Stimulated activated CD4-positive, alpha-beta T cell treated with anti-CD3 and anti-CD28 coated beads, Interleukin-4, amount 100 ng/mL, for 4 hours (primary cell): ENCODE measurements at places on chromosomes 11 and 22.

GRCh38 chr11:64246871-64247728, at the start of gene PPP1R14B:
Gene PPP1R14B, minus strand, starts transcription at chr11:64246943. Its CDS starts 270 bp downstream, at chr11:64246673.
- DNase-seq = peak; percentile 84

DNA sequence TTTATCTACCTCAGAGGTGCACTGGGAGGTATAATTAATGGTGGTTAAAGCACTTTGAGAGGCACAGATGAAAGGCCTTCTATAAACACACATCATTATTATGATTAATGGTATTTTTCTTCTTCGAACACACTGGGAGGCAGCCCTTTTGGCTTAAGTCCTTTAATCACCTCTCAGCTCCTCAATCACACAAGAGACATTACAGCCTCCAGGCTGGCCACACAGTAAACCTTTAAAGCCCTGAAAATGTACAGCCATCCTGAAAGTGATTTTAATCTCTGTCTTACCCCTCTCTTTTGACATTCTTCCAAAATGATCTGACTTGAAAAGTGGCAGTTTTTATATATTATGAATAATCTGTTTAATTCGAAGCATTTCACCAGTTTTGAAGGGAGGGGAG, 54.3 kb upstream of the VSTM5 start:
- no peak for DNase-seq

- no peak for DNase-seq
Observed at GRCh38 chr22:30668386-30668710, 673 bp upstream of the DUSP18 start.

GRCh38 chr11:133978794-133979193, 22.0 kb upstream of the IGSF9B start:
- no peak for DNase-seq

- DNase-seq = peak; percentile 49
Observed at GRCh38 chr11:65132988-65133700, 1.2 kb downstream of the SYVN1 start.

GRCh38 chr11:130313383-130314183, 1.1 kb downstream of the ZBTB44 start:
- no peak for DNase-seq

DNA sequence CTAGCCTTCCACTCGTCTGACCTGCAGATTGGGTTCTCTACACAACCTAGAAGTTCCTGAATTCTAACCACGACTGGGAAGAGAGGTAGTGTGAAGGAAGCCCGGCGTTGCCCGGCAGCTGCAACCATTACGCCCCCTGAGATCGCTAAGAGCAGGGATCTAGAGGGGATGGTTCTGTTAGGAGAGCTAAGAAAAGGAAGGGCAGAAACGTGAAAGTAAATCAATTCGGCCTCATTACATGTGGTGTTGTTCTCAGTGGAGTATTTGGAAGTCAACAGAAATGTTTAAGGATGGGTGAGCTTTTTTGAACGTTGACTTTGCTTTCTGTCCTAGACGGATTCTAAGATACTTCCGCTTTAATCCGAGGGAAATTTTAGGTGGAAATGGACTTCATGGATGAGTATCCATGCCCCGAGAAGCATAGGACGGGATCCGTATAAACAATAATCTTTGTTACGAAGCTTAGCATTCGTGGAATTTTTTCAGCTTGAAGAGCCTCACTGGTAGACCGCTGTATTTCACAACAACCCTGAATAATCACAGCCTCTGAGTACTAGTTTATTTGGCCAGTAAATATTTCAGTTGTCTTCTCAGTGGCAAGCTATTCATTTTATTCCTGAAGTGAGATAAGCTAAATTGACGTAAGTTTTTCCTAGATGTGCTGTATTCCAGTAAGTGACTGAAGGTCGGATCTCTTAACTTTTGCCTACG, 629 bp downstream of the ATP5MG start:
- no peak for DNase-seq

GRCh38 chr11:60923326-60923725, 934 bp upstream of the TMEM132A start:
- DNase-seq = no peak

DNA sequence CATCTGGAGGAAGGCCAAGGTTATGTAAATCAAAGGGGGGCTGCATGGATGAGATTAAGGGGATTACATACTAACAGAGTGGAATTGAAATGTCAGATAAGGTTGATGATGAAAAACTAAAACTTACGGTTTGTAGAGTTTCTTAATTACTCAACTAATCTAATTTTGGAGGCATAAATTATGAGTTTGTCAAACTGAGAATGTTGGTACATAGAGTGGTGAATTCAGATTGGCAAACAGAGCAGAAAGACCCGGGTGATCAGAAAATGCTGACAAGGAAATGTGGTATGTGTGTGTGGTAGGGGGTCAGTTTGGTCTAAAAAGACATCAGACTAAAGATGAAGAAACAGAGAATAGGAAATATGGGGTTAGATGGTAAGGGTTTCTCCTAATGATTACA, 11.0 kb downstream of the MS4A6E start:
- no peak for DNase-seq

GRCh38 chr11:8213376-8213775, 44.6 kb upstream of the RIC3 start:
- DNase-seq = no peak

DNA sequence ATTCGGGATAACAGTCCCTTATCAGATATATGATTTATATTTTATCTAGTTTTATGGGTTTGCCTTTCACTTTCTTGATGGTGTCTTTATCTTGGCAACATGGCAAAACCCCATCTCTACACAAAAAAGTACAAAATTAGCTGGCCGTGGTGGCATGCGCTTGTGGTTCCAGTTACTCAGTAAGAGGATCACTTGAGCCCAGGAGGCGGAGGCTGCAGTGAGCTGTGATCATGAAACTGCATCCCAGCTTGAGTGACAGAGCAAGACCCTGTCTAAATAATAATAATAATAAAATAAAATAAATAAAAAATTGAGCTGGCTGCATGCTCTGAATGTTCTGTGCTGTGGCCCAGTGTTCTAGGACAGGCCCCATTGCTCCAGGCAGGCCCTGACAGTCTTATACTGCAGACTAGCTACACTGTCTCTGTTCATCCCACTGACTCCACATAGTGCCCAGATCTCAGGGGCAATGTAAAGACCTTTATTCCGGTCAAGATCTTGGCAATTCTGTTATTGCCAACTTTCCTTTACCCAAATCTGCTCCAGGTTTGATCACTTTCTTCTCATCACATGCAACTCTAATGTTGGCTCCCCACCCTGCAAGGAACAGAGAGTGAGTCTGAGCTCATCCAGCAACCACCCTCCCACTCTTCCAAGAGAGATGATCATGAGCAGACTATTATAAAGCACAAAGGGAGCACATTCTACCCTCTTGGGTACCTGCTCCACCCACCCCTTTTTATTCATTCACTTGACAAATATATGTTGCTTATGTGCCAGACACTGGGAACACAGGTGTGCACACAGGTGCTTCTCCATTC, 8.8 kb downstream of the HSPA8 start:
- DNase-seq = no peak

GRCh38 chr11:92879086-92879485, 90.4 kb upstream of the MTNR1B start:
- no peak for DNase-seq

DNA sequence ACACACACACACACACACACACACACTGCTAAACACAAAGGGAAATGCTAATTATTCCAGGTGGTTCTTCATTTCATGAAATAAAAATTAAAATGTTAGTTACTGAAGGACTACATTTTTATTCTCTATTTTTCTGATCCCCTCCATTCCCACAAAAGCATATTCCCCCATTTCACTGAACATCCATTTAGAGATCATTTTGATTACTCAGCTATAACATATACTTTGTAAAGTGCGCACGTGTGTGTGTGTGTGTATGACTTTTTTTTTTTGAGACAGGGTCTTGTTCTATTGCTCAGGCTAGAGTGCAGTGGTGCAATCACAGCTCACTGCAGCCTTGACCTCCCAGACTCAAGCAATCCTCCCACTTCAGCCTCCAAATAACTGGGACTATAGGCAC, 42.6 kb downstream of the SLC35F2 start:
- DNase-seq = no peak

DNA sequence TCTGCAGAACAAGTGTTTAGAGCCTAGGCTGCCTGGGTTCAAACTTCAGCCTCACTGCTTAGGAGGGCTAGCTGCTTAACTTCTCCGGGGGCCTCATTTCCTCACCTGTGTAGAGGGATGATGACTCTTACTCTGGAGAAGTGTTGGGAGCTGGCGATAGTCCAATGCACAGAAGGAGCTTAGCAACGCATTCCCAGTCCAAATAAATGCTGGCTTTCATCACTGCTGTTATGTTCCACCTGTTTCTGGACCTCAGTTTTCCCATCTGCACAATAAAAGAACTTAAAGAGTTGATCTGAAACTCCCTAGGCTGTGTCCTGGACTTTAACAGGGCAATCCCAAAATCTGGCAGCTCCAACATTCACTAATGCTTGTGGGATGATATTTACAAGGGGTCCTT, 337.8 kb downstream of the MIAT start:
- no peak for DNase-seq

DNA sequence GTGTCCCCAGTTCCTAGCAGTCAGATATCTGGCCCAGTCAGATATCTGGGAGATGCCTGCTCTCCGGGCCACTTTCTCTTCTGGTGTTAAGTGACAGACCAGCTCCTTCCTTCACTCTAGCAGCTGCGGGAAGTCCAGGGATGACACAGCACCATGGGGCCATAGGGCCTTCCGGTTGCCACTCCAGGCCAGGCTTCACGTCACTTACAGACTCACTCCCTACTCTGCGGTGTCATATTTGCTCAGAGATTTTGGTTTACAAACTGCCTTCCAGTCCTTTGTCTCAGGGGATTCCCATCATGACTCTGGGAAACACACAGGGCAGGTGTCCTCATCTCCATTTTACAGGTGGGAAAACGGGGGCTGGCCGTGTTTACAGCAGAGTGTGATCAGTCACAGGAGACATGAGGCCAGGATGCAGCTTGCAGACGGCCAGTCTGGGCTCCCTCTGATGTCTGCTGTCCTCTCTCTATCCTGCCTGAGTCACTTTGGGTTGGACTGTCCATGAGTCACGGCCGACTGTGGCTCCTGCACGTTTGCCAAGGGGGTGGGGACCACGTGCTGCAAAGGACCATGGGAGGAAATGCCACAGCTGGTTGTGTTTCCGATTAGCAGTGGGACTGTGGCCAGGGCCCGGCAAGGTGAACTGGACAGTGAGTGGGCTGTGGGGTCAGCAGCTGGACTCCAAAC, 8.2 kb upstream of the TBC1D22A start:
- DNase-seq = no peak

GRCh38 chr11:29260939-29261705, 755.7 kb downstream of the KCNA4 start:
- no peak for DNase-seq

- no peak for DNase-seq
Observed at GRCh38 chr11:30342736-30343166, 19.8 kb downstream of the ARL14EP start.

DNA sequence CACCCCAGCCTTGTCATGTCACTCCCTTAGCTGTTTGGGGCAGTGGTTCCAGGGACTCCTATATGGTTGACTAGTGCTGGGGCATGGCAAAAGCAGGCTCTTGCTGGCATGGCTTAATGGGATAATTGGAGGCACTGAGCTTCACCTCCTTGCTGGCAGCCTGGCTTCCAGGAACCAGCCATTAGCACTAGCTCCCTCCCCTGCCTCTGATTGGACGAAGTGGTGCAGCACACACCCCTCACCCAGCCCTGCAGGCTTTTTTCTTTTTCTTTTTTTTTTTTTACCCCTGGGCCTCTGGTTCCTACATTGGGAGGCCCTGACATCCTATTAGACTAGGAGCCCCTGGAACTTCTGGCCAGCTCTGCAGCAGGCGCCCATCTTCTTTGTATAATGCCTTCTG, 18.6 kb downstream of the PHLDB1 start:
- no peak for DNase-seq

DNA sequence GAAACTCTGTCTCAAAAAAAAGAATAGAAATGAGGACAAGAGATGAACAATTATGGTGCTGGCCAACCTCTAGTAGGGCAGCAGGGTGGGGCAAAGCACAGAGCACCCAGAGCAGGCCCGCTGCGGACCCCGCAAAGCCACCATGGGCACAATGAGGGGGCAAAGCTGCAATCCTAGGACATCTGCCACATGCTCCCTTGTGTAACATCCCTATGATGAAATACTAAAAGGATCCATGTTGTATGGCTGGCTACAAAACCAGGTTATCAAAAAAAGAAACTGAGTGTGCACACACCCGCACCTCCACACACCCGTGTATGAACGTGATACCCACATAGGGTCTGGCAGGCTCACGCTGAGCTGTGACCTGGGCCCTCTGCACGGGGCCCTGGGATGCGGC, 7.4 kb downstream of the ATP5MGL start:
- no peak for DNase-seq

DNA sequence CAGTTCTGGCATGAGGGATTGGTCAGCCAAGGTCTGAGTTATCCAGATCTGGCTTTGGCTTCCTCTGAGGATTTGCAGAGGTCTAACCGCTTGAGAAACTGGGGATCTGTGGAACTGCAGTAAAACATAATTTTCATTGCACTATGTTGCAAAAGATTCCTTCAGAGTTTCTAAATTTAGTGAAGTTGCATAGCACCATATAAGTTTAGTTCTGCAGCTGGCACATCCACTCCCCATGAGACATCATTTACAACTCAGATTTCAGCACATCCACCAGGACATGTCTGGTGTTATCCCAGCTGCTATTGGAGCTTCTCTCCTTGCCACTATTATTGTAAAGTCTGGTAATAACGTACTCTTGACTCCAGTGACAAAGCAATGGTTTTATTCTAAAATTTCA, 181.5 kb downstream of the CWF19L2 start:
- DNase-seq = no peak

DNA sequence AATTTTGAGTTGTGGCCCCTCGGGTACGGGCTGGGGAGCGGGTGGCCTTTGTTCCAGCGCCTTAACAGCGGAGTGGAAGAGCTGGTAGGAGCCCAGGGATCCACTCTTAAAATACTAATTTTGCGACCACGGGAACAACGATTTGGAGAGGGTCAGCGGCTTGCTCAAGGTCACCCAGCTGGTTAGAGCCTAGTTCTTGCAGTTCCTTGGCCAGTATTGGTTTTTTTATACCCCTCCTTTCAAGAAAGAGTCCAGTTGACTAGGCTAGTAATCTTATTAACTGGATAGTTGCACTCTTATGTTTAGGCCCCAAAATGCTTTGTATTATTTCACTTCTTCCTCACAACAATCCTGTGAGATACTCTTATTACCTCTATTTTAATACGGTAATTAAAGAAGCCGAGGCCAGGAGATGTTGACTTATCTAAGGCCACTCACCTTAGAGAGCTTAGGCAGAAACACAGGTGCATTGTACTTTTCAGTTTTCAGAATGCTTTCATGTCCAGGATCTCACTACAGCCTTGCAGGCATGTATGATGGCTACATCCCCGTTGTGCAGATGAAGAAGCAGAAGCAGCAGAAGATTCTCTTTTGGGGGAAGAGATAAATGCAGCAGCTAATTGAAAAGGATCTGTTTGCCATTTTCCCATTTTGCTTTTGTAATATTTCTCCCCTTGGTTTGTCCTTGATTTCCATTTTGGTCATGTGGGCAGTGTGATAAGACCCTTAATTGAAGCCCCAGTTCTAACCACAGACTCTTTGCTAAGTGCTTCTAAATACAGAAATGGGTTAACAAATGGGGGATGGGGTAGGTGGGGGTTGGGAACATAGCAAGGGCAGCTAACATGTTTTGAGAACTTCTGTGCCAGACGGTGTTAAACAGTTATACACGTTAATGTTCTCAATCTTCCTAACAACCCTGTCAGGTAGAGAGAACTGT, 1.4 kb downstream of the SREBF2 start:
- DNase-seq = no peak

GRCh38 chr11:72523991-72524390, 89.7 kb upstream of the CLPB start:
- no peak for DNase-seq
